Kidney epithelial cell (primary cell): ENCODE measurements at places on chromosomes 3 and 15. TPM values are rescaled to one million over a fixed set of nuclear protein-coding genes. Genes with fewer than 3 reads are reported as not detected.

GRCh38 chr3:185207481-185207880 is 46.4 kb downstream of the EHHADH start:
- DNase-seq = no peak

DNA sequence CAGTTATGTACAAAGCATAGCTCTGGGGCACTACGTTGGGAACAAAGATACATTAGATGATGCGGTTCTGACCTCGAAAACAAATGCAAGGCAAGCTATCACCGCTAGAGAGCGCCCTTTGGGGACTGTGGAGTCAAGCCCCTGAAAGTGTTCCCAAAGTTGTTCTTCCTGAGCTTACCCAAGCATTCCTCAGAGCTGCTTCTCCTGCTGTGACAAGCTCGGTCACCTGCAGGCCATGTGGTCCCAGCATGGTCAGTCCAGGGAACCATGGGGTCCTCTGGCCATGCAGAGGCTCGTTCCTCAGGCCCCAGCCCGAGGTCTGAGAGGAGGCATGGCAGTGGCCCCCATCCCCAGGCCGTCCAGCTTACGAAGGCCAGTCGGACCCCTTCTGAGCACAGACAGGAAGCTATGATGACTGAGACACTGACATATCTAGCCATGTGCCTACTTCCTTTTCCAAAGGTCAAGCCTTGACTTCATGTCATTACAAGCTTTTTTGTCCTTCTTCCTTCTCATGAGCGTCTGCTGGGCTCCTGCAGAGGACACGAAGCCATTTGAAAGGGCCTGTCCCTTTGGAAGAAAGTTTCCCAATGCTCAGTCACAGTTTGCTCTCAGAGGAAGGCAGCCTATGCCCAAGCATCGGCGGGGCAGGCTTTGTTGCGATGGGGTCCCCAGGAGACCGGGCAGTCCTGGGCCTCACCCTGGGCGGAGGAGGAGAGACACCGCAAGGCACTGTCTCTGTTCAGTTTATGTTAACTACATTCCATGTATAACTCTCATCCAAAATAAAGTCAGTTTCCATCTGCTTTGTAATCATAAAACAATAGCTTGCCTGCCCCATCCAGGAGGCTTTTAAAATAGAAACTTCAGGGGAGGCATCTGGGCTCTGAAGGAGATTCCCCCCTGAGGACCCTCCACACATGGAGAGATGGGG is 79.3 kb downstream of the ATP10A start:
- no peak for DNase-seq

DNA sequence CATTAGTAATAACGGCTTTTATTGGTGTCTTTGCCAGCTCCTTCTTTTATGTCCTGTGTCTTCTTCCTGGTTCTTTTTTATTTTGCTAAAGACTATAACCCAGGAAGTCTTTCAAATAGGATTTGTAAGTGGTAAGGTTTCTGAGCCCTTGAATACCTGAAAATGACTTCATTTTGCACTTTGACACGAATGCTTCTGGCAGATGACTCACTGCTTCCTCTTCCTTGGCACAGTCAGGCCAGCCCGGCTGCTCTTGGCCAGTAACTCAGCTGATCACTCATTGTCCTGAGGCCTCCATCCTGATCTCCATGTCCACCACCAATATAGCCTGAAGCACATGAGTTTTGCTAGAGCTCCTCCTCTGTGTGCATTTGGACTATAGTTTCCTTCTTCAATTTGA is 48.7 kb upstream of the NR2E3 start:
- DNase-seq = peak; percentile 92

SLC25A38 gene
- total RNA-seq = 30.8 and 50.2 TPM in 2 replicates

HIGD2B gene
- total RNA-seq = not detected in 2 replicates
